ENCODE measurements at places on chromosomes 12 and 14.

- DNase-seq: no peak
These were observed 56.0 kb downstream of the CLMN start for GRCh38 chr14:95263527-95264231.

GRCh38 chr12:57250956-57251355, at the start of gene STAC3:
Gene STAC3 (minus strand): TSS chr12:57251187. CDS start chr12:57249636, 1,551 bp downstream.
- DNase-seq: no peak

GRCh38 chr14:34160619-34161018, 209.7 kb upstream of the EGLN3 start:
- no peak for DNase-seq

GRCh38 chr12:123118497-123118896, 32.4 kb downstream of the PITPNM2 start:
- DNase-seq: no peak

DNA sequence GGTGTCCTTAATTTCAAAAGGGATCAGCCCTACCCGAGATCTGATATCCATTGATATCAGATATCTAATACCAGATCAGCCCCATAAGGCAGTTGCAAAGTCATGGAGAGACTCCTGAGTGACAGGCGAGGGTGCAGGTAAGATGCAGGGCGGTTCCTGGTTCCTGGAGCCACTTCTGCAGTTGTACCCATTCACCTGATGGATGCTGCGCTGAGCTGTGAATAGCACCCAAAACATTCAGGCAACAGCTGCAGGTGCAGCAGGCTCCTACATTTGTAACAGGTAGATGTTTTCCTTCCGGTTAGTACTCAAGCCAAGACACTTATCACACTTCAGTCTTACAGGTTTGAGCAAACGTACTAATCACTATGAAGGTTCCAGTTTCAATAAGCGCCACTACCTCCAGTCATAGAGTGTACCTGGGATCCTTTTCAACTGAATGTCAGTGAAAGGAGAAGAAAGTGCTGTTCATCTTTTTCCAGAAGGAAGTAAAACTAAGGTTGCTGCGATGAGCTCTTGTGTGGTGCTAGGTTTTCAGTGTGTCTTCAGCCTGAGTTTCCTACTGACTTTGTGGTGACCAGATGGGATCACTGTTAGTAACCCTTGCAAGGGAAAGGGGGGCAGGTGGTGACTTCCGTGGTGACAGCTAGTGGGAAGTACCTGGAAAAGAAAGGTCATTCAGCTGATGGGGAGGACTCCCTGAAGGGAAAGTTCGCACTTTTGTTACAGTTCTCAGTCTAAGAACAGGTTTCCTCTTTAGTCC, 1.9 kb downstream of the ATP6V0A2 start:
- DNase-seq: no peak

- no peak for DNase-seq
These were observed 505.0 kb downstream of the SLC16A7 start for GRCh38 chr12:60100852-60101251.

GRCh38 chr12:64713376-64713775, 45.8 kb downstream of the GNS start:
- no peak for DNase-seq

GRCh38 chr12:57934819-57935218, 6.5 kb upstream of the ATP23 start:
- no peak for DNase-seq

DNA sequence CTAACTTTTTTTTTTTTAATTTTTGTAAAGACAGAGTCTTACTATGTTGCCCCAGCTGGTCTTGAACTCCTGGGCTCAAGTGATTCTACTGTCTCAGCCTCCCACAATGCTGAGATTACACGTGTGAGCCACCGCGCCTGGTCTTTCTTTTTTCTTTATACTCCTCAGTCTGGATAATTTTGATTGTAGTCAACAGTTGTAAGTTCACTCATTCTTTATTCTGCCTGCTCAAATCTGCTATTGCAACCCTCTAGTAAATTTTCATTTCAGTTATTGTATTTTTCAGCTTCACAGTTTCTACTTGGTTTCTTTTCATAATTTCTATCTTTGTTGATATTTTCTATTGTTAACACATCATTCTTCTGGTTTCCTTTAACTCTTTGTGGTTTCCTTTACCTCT, 5.8 kb upstream of the MIS18BP1 start:
- DNase-seq: no peak

GRCh38 chr12:96635844-96636243, 146.5 kb downstream of the CFAP54 start:
- DNase-seq: no peak

DNA sequence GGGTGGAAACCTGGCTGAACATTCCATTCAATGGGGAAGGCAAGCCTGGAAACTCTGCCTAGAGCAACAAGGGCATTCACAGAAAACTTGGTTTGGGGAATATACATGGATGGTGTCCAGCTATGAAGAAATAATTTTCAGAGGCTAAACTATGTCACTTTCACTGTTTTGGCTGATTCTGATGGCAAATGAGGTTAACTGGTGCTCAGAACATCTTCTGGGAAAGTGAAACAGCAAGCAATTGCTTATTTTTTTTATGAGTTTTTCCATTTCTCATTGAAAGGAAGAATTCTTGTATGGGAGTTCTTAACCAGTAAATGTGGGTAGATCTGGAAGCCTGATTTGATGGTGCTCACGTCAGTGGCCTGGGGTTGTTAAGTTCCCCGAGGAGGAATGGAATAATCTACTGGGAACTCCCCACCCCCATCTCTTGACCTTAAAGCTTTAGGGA, 132.8 kb upstream of the BTG1 start:
- DNase-seq: no peak

DNA sequence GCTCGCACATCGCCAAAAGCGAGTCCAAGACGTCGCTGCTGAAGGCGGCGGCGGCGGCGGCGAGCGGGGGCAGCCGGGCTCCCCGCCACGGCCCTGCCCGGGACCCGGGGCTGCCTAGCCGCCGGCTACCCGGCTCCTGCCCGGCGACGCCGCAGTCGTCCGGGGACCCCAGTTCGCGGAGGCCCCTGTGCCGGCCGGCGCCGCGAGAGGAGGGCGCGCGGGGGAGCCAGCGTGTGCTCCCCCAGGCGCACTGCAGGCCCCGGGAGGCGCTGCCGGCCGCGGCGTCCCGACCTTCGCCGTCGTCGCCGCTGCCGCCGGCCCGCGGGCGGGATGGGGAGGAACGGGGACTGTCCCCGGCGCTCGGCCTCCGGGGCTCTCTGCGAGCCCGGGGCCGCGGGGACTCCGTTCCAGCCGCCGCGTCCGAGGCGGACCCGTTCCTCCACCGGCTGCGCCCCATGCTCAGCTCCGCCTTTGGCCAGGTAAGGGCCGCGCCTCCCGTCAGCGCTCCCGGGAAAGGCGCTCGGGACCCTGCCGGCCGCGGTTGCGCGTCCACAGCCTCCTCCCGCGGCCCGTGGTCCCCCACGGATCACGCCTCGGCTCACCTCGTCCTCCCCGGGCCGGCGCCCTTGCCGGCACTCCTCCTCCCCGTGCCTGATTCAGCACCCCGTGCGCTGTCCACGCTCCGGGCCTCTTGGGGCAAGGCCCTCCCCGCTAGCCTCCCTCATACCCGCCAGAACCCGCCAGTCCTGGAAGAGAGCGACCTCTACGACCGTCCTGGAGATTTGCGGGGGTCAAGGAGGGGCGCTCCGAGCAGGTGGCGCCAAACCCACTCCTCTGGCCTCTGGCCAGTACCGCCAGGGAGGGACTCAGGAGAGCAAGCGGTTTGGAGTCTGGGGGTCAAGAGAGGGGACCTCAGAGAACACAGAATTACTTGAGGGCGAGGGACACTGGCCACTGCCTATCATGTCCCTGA, 721 bp downstream of the CABP1 start:
- DNase-seq: no peak

DNA sequence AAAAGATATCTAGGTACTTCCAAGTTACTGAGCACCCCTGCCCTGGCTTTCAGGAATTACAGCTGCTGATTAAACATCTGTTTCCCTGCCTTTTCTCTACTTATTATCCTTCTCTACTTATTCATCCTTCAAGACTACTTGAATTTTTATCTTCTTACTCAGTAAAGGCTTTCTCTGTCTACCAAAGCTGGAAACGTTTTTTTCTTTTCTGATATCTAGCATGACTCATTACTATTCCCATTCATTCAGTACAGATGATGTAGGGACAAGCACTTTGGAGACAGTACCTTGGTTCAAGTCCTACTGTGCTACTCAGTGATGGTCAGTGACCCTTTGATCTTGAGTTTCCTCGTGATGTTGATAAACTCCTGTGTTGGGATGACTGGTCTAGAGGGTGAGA, 848.7 kb downstream of the NRXN3 start:
- no peak for DNase-seq

GRCh38 chr12:131941116-131941986, 8.4 kb upstream of the EP400 start:
- no peak for DNase-seq

GRCh38 chr12:24678436-24678835, 270.5 kb downstream of the BCAT1 start:
- DNase-seq: no peak

GRCh38 chr12:10910380-10910779, 1.0 kb upstream of the TAS2R13 start:
- DNase-seq: no peak

DNA sequence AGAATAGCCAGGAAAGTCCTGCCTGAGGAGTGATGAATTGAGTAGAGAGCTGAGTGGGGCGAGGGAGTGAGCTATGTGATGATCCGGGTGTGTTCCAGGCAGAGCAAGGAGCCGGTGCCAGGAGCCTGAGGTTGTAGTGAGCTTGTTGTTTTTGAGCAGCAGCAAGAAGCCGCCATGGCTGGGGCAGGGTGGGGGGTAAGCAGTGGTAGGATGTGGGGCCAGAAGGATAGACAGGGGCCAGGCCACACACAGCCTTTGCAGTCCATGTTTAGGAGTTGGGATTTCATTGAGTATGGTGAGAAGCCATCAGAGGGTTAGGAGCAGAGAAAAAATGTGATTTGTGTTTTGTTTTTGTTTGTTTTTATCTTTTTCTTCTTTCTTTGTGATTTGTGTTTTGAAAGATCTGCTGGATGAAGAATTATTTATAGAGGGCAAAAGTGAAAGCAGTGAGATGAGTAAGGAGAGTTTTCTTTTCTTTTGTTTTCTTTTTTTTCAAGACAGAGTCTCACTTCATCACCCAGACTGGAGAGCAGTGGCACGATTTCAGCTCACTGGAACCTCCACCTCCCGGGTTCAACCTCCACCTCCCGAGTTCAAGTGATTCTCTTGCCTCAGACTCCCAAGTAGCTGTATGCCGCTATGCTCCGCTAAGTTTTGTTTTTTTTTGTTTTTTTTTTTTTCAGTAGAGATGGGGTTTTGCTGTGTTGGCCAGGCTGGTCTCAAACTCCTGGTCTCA, 92.3 kb upstream of the BCAT1 start:
- DNase-seq: no peak

GRCh38 chr14:71430678-71431376, 501.4 kb upstream of the RGS6 start:
- DNase-seq: no peak

DNA sequence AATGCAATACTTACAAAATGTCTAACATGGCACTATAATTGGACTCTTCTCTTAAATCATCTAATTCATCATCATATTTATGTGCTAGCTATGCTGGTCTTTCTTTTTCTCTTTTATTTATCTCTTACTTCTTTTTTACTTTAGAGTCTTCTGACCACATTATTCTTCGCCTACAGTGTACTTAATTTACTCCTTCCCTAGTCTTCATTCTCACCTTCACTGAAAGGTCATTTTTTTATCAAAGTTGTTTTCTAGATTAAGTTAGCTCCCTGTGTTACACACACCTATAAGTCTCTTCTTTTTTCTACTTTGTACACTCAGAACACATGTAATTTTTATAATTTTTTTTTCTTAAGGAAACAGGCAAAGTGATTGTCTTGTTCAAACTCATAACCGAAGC, 1351.2 kb downstream of the FSCB start:
- no peak for DNase-seq

- DNase-seq: no peak
These were observed 250.4 kb upstream of the SFSWAP start for GRCh38 chr12:131460520-131460919.

DNA sequence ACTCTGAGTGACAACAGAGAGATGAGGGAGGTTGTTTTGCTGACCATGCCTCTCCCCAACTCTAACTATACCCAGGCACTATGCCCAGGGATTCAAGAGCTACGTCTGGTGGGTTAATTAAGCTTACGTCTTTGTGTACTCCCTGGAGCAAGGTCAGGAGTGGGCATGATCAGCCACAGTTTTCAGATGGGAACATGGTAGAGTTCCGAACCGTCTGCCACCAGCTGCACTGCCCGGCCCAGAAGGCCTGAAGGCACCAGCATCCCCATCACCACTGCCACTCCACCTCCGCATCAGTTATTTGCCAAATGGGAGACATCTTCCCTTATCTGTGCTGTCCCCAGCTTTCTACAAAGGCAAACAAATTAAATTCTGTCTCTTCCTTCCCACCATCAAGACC, 11.1 kb upstream of the GPX2 start:
- DNase-seq: no peak

- no peak for DNase-seq
These were observed 6.1 kb downstream of the FAM186A start for GRCh38 chr12:50390316-50390741.

DNA sequence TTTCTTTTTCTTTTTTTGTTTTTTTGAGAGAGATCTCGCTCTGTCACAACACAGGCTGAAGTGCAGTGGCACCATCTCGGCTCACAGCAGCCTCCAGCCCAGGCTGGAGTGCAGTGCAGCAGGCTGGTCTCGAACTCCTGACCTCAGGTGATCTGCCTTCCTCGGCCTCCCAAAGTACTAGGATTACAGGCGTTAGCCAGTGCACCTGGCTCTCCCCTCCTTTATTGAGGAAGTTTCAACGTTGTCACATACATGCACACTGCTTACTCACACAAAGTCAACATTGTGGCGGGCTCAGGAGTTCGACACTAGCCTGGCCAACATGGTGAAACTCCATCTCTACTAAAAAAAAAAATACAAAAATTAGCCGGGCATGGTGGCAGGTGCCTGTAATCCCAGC, 32.0 kb downstream of the EAPP start:
- no peak for DNase-seq

- no peak for DNase-seq
These were observed 56.4 kb downstream of the IFT81 start for GRCh38 chr12:110180591-110181005.

- no peak for DNase-seq
These were observed 129.0 kb upstream of the ATXN7L3B start for GRCh38 chr12:74408601-74409166.

DNA sequence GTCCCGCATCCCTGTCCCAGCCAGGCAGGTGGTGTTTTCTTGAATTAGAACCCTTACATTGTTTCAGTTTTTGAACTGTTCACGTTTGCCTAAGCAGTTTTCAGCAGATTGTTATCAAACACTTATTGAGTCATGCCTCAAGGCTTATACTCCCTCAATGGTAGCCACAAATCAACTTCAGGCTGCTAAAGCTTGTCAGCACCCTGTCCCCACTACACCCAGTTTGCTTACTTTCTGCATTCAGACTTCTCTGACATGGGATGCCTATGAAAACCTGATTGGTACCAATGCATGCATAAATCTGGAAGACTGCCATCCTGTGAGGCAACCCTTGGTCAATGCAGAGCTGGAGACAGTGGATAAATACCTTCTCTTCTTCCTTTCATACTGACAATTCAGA, 225.4 kb downstream of the BTG1 start:
- no peak for DNase-seq
